ENCODE measurements at places on chromosomes 3 and 15.

GRCh38 chr15:70170096-70170699, 72.5 kb upstream of the TLE3 start:
- H3K27ac ChIP-seq, result no peak overlapping the region
- peaks cover 35% of the 10 kb centered on the region for H3K4me1 ChIP-seq
- H3K27me3 ChIP-seq, result peaks cover 29% of the 10 kb centered on the region
- H3K36me3 ChIP-seq, result no peaks in the 10 kb centered on the region

GRCh38 chr3:129485721-129486663, 42.4 kb upstream of the RHO start:
- no peak for DNase-seq
- H3K27ac ChIP-seq, result peak overlapping the region; percentile 87
- H3K36me3 ChIP-seq, result peaks cover 30% of the 10 kb centered on the region
- peak overlapping the region; percentile 20 for H3K4me3 ChIP-seq

GRCh38 chr3:154182322-154182922, 61.2 kb downstream of the ARHGEF26 start:
- H3K27me3 ChIP-seq, result peaks cover 3% of the 10 kb centered on the region
- peaks cover 12% of the 10 kb centered on the region for H3K36me3 ChIP-seq
- no peak overlapping the region for H3K4me3 ChIP-seq
- H3K27ac ChIP-seq, result no peak overlapping the region
- DNase-seq, result no peak

DNA sequence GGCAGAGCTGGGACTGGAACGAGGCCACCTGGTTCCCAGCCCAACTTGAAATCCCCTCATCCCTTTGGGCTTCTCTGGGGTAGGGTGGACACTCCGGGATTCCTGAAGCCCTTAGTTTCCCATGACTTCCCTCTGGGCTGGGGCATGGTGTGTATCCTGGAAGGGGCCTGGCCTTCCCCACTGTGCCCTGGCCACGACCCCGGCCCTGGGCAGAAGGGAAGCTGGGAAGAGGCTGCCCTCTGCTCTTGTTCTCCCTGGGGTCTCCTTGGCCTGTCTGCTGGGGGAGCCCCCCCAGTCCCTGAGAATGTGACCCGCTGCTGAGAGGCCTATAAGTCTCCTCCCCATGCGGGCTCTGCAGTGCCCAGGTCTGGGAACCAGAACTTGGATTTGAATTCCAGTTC, 104.9 kb downstream of the LINGO1 start:
- no peak overlapping the region for H3K4me3 ChIP-seq
- DNase-seq, result no peak
- H3K27ac ChIP-seq, result peak overlapping the region; percentile 98
- H3K4me1 ChIP-seq, result peaks cover 72% of the 10 kb centered on the region
- H3K27me3 ChIP-seq, result peaks cover 6% of the 10 kb centered on the region
- no peaks in the 10 kb centered on the region for H3K36me3 ChIP-seq

GRCh38 chr15:38745126-38745525, 180.5 kb upstream of the RASGRP1 start:
- H3K27ac ChIP-seq, result no peak overlapping the region
- H3K4me1 ChIP-seq, result peaks cover 2% of the 10 kb centered on the region
- no peak overlapping the region for H3K4me3 ChIP-seq
- H3K36me3 ChIP-seq, result no peaks in the 10 kb centered on the region
- peaks cover 18% of the 10 kb centered on the region for H3K27me3 ChIP-seq
- DNase-seq, result no peak

DNA sequence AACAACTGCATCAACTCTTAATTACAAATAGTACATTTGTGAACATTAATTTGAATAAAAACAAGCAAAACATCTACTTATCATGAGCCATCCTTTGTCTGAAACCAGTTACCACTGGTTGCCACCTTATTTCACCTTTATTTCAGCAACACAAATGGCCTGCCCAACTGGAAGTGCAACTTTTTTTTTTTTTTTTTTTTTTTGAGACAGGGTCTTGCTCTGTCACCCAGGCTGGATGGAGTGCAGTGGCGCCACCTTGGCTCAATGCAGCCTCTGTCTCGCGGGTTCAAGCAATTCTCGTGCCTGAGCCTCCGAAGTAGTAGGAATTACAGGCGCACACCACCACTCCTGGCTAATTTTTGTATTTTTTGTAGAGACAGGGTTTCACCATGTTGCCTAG, 13.1 kb downstream of the WDR82 start:
- DNase-seq, result no peak
- peaks cover 80% of the 10 kb centered on the region for H3K36me3 ChIP-seq
- no peaks in the 10 kb centered on the region for H3K27me3 ChIP-seq
- H3K4me1 ChIP-seq, result peaks cover 1% of the 10 kb centered on the region
- H3K27ac ChIP-seq, result no peak overlapping the region

DNA sequence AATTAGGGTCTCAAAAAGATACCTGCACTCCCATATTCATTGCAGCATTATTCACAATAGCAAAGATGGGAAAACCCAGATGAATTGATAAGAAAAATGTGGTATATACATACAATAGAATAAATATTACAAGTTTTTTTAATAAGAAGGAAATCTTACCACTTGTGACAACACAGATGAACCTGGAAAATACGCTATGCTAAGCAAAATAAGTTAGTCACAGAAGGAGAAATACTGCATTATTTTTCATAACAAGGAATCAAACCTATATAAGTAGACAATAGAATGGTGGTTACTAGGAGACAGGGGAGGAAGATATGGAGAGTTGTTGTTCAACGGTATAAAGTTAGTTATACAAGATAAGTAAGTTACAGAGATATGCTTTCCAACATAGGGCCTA, 130.0 kb downstream of the GSK3B start:
- DNase-seq, result no peak
- H3K27me3 ChIP-seq, result no peaks in the 10 kb centered on the region
- no peaks in the 10 kb centered on the region for H3K4me1 ChIP-seq
- H3K27ac ChIP-seq, result no peak overlapping the region
- peaks cover 62% of the 10 kb centered on the region for H3K36me3 ChIP-seq

- H3K27me3 ChIP-seq, result no peaks in the 10 kb centered on the region
- no peak overlapping the region for H3K4me3 ChIP-seq
- no peaks in the 10 kb centered on the region for H3K4me1 ChIP-seq
- no peak overlapping the region for H3K27ac ChIP-seq
- H3K36me3 ChIP-seq, result no peaks in the 10 kb centered on the region
- DNase-seq, result no peak
These were observed 28.0 kb upstream of the TEX9 start for GRCh38 chr15:56337084-56337725.

- H3K27ac ChIP-seq, result no peak overlapping the region
- peak overlapping the region; percentile 73 for H3K4me3 ChIP-seq
- H3K4me1 ChIP-seq, result peaks cover 67% of the 10 kb centered on the region
- H3K36me3 ChIP-seq, result no peaks in the 10 kb centered on the region
These were observed 279.3 kb upstream of the LRRFIP2 start for GRCh38 chr3:37453393-37454389.

GRCh38 chr3:52291508-52292181, 4.0 kb downstream of the GLYCTK start:
- H3K4me1 ChIP-seq, result peaks cover 17% of the 10 kb centered on the region
- no peaks in the 10 kb centered on the region for H3K27me3 ChIP-seq
- no peak overlapping the region for H3K4me3 ChIP-seq
- H3K36me3 ChIP-seq, result no peaks in the 10 kb centered on the region
- DNase-seq, result peak; percentile 63
- H3K27ac ChIP-seq, result no peak overlapping the region

GRCh38 chr15:45660231-45660979, 25.6 kb downstream of the SQOR start:
- no peaks in the 10 kb centered on the region for H3K27me3 ChIP-seq
- H3K27ac ChIP-seq, result no peak overlapping the region
- DNase-seq, result no peak
- H3K36me3 ChIP-seq, result no peaks in the 10 kb centered on the region
- H3K4me3 ChIP-seq, result no peak overlapping the region

GRCh38 chr15:42165106-42165505, 8.7 kb upstream of the PLA2G4F start:
- no peak for DNase-seq
- H3K27me3 ChIP-seq, result no peaks in the 10 kb centered on the region
- no peaks in the 10 kb centered on the region for H3K4me1 ChIP-seq
- no peak overlapping the region for H3K4me3 ChIP-seq
- H3K27ac ChIP-seq, result no peak overlapping the region

DNA sequence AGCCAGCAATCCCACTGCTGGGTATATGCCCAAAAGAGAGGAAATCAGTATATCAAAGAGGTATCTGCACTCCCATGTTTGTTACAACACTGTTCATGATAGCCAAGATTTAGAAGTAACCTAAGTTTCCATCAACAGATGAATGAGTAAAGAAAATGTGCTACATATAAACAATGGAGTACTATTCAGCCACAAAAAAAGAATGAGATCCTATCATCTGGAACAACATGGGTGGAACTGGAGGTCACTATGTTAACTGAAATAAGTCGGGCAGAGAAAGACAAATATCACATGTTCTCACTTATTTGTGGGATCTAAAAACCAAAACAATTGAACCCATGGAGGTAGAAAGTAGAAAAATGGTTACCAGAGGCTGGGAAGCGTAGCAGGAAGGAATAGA, 108.2 kb downstream of the TBC1D5 start:
- DNase-seq, result no peak
- no peaks in the 10 kb centered on the region for H3K27me3 ChIP-seq
- H3K36me3 ChIP-seq, result peaks cover 19% of the 10 kb centered on the region
- H3K4me1 ChIP-seq, result peaks cover 5% of the 10 kb centered on the region

GRCh38 chr3:3316521-3316920, 137.0 kb upstream of the CRBN start:
- H3K4me1 ChIP-seq, result peaks cover 56% of the 10 kb centered on the region
- H3K36me3 ChIP-seq, result peaks cover 12% of the 10 kb centered on the region
- H3K4me3 ChIP-seq, result no peak overlapping the region

DNA sequence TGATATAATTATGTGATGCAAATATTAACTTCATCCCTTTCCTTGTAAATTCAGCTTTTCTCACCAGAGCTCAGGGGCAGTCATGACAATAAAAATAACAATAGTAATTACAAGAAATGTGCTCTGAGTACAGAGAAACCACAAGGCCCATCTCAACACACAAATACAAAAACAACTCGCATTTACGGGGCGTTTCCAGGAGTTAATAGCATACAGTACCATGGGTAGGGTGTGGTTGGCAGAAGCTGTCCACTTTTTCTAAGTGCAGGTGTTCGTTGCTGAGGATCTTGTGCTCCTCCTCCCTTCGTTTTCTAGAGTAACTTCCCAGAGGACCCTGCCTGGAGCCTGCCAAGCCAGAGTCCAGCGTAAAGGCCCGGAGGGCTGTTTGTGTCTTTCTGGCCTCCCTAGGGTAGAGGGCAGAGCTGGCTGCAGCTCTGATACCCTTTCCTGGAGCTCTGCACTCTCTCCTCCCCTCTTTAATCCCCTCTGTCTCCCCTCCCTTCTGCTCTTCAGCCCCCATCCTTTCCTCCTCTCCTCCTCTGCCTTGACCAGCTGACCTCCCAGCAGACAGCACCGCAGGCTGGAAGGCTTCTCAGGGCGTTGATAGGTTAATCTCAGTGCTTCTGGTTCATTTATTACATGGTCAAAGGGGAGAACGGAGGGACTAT, 11.4 kb downstream of the SEMA3G start:
- peaks cover 12% of the 10 kb centered on the region for H3K27me3 ChIP-seq
- peak overlapping the region; percentile 8 for H3K4me3 ChIP-seq
- H3K4me1 ChIP-seq, result peaks cover 76% of the 10 kb centered on the region
- peak overlapping the region; percentile 95 for H3K27ac ChIP-seq
- no peaks in the 10 kb centered on the region for H3K36me3 ChIP-seq

DNA sequence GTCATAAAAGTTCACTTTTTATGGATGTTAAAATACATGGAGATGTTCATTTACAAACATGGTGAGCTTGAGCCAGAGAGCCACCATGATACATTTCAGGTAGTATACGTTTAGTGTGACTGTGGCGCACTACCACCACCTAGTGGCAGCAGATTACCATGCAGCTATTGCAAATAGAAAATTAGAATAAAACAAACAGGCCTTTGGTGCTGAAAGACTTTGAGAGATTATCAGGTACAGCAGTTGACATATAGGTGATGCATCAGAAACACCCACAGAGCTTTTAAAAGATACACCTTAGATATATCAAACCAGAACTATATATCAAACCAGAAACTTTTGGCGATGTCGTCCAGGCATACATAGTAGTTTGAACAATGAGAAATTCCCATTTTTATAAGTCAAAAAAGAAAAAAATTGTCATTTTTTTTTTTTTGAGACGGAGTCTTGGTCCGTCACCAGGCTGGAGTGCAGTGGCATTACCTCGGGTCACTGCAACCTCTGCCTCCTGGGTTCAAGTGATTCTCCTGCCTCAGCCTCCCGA, 42.0 kb upstream of the ICE2 start:
- peaks cover 21% of the 10 kb centered on the region for H3K4me1 ChIP-seq
- H3K36me3 ChIP-seq, result peaks cover 19% of the 10 kb centered on the region
- peak overlapping the region; percentile 2 for H3K27ac ChIP-seq

DNA sequence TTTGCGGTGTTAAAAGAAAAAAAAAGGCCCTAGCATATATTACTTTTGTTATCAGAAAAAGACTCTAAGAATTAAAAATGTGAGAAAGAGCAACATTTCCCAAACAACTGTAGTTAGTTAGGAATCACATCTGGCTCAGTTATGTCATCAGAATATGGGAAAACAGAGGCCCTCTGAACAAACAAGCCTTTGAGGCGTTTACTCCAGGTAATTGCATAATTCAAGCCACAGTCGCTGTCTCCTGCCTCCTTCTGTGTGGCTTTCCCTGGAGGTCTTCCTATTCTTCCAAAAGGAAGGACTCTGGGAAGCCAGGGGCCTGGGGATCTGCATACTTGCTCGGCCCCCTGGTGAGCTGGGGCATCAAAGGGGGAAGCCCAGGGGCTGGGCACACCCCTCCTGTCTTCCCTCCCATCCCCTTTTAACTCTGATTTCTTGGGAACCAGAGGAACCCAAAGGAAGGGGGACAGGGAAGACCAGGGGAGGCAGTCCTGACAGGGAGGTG, 3.7 kb upstream of the FAM107A start:
- peaks cover 46% of the 10 kb centered on the region for H3K27me3 ChIP-seq
- no peaks in the 10 kb centered on the region for H3K36me3 ChIP-seq
- no peak for DNase-seq
- peak overlapping the region; percentile 28 for H3K4me3 ChIP-seq

GRCh38 chr3:158773845-158774830, 27.7 kb upstream of the MFSD1 start:
- peaks cover 5% of the 10 kb centered on the region for H3K36me3 ChIP-seq
- peaks cover 7% of the 10 kb centered on the region for H3K4me1 ChIP-seq
- no peak for DNase-seq
- peaks cover 3% of the 10 kb centered on the region for H3K27me3 ChIP-seq
- no peak overlapping the region for H3K4me3 ChIP-seq
- no peak overlapping the region for H3K27ac ChIP-seq

- no peaks in the 10 kb centered on the region for H3K36me3 ChIP-seq
- peak overlapping the region; percentile 50 for H3K27ac ChIP-seq
- no peak for DNase-seq
- no peak overlapping the region for H3K4me3 ChIP-seq
- H3K4me1 ChIP-seq, result peaks cover 34% of the 10 kb centered on the region
- peaks cover 24% of the 10 kb centered on the region for H3K27me3 ChIP-seq
These were observed 24.7 kb upstream of the KLHL6 start for GRCh38 chr3:183579967-183580900.

DNA sequence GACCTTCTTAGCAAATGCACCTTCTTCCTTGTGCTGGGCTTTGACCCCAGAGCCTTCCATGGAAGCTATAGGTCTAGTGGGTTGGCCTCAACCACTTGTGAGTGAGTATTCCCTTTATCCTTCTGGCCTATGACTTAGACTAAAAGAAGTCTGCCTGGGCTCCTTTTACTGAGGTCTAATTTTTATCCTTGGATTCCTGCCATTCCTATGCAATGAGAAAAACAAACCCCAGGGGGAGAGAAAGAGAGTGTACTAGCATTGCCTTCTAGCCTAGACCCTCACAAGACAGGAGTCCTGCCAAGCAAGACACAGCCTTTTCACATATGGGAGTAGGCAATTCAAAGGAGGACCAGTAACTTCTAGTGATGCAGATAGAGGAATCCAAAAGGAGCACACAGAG, 155.4 kb downstream of the PPM1L start:
- H3K4me1 ChIP-seq, result no peaks in the 10 kb centered on the region
- H3K36me3 ChIP-seq, result no peaks in the 10 kb centered on the region
- no peak overlapping the region for H3K4me3 ChIP-seq
- no peak overlapping the region for H3K27ac ChIP-seq

Data from nephron progenitor cell (in vitro differentiated cells).